Effector CD4-positive, alpha-beta T cell (primary cell): ENCODE measurements at places on chromosomes 3 and 15.

DNA sequence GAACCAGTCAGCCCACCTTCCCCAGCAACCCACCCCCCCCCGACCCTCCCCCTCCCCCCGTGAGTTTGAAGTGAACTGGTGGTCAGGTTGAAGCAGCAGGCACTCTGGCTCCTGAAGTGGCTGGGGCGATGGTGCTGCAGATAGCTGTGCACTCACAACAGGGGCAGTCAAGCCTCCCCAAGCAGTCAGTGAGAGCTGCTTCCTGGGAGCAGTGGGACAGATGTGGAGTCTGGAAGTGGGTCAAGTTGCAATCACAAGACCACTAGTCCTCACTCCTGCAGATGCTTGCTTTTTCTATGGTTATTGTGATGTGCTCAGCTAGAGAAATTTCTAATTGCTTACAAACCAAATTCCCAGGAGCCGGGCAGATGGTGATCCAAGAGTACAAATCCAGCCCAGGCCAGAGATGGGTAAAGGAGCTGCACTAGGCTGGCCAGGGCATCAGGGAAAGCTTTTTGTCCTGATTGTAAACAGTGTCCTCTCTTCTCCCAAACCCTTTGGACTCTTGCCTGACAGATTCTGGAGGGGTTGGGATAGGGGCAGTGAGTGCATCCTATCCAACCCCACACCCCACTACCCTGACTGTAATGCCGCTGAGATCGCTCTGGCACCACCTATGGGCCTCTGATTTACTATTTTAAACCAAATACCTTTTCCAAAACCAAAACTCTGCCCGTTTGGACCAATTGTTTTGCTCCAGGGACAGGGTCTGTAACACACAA, 9.8 kb upstream of the CLPX start:
- no peak for DNase-seq

DNA sequence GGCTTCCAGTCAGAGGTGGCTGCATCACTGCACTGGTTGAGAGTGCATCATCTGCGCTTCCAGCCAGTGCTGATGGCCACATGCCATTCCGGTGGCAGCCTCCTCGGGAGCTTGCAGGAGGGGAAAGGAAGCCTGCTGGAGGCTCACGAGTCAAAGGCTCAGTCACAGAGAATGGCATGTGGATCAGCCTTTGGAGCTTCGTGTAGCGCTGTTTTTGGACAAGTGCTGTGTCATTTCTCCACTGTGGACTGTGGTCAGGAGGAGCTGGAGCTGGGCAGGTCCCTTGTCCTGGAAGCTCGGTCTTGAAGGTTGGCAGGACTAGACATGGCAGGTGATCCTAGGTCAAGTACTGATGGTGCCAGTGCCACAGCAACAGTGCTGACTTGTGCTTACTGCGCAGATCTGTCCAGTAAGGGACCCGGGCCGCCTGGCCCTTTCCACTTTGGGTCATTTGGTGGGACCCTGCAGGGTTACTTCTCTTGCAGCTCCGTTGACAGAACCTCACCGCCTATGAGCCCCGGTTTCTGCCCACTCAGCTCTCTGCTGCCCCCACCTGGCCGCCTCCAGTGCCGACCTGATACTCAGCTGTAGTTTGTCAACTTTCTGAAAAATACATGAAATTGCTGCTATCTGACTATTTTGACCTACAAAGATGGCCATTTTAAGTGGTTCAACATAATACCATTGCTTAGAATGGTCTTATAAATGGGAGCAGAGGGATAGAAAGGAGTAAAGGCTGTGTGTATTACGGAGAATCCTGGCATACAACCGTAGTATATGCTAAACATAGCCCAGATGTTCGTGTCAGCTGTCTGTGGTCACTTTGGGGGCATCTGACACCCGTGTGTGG, 27.6 kb upstream of the TRPM1 start:
- DNase-seq = peak; percentile 64

DNA sequence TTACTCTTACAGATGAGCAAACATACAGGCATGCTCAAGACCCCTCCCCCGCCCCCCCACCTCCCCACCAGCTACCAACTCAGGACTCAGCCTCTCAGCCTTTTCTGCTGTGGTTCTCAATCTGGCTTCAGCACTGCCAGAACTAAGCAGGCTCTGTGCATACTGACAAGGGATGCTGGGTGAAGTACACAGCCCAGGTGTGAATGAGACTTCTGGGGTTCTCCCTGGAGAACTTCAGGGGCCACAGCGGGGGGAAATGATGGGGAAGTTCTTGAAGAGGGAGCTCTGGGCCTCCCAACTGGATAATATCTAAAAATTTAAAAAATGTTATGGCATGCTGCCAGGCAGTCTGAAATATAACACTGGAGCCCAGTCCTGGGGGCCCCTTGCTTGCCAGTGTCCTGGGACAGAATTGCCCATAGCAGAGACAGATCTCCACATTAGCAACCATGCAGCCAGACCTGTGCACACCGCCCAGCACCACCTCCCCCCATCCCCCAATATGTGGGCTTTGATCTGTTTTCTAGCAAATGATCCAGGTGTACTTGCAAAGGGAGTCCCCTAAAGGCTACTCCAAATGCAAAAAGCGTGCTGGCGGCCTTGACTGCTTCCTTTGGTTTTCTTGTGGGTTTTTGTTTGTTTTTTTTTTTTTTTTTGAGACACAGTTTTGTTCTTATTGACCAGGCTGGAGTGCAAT, 41.4 kb downstream of the PGPEP1L start:
- no peak for DNase-seq

DNA sequence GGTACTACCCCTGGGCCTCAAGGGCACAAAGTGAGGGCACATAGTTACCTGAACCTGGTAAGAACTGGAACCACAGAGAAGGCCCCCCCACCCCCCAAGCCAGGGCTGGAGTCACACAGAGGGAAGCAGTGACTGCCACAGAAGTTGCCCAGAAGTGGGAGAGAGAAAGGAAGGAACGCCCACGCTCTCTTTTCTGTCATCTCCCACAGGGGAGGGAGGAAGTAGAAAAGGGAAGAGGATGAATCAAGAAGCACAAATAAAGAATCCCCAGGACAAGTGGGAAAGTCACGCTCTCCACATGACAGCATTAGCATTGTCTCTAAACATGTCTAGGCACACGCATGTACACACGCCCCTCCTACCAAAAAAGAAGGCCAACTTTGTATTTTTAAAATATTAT, 114.7 kb upstream of the FRMD4B start:
- DNase-seq = no peak

GRCh38 chr15:91264651-91265351, 164.7 kb downstream of the SV2B start:
- DNase-seq = no peak

- no peak for DNase-seq
These were observed 123.9 kb downstream of the RAB11A start for GRCh38 chr15:65993236-65993635.

DNA sequence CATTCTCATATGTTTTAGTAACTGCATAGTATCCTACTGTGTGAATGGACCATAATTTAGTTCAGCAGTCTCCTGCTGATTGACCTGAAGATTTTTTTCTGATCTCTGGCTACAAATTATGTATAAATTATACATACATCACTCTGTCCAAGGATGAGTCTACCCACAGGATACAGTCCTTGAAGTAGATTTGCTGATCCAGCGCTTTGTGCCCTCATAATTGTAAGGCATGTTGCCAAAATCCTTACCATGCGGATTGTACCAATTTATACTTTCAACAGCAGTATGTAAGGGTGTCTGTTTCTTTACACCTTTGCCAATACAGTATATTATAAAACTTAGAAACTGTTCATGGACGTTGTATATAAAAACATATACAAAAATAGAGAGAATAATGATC, 46.5 kb downstream of the ACAA1 start:
- DNase-seq = no peak

GRCh38 chr3:24242012-24242698, 252.5 kb downstream of the THRB start:
- no peak for DNase-seq

DNA sequence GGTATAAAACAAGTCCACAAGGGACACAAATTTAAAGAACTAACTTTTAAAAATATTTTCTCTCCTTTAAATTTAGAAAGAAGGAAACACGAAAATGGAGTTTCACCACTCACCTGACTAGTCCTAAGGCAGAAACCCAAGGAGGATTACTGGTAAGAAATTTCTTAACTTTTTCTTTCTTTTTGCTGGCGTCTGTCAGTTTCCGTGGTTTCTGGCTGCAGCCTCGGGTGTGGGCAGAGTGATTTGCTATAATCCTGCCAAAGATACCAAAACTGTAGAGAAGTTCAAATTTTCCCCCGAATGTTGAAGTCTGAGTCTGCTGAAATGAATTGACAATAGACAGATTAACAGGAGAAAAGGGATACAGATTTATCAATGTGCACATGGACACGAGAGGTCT, 843.6 kb upstream of the ALCAM start:
- no peak for DNase-seq

- no peak for DNase-seq
These were observed 13.8 kb downstream of the TATDN2 start for GRCh38 chr3:10262027-10262426.

- DNase-seq = no peak
These were observed 26.9 kb upstream of the LCTL start for GRCh38 chr15:66592505-66593218.

GRCh38 chr3:157384491-157384890, 52.2 kb upstream of the PTX3 start:
- no peak for DNase-seq

GRCh38 chr3:60226912-60227311, 1024.3 kb downstream of the FHIT start:
- no peak for DNase-seq

GRCh38 chr3:22091329-22091728, 340.3 kb upstream of the ZNF385D start:
- no peak for DNase-seq

DNA sequence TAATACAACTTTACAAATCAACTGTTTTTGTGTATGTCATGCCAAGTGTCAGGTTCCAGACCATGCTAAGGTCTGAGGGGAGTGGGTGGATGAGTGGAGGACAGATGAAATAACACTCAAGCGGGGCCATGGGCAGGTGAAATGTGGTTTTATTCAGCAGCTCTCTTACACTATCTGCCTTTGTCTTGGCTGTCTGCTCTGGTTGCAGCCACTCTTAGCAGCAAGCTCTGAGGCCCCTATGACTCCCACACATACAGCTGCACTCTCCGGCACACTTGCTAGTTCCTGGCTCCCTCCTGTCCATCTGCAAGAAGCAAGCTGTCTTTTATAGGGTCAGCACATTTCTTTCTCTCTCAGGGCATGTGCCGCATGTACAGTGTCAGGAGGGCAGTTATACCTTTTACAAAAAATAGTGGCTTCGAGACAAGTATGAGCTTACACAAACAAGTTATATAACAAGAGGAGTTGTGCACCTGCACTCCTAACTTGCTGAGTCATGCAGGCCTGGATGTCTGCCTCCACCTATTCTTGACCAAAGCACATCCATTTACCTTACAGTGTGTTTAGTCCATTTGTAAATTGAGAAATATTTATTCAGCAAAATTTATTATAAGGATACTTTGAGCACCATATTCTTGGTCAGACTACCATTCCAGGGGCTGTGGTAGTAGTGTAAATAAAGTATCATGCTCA, 683.7 kb upstream of the CBLB start:
- no peak for DNase-seq

DNA sequence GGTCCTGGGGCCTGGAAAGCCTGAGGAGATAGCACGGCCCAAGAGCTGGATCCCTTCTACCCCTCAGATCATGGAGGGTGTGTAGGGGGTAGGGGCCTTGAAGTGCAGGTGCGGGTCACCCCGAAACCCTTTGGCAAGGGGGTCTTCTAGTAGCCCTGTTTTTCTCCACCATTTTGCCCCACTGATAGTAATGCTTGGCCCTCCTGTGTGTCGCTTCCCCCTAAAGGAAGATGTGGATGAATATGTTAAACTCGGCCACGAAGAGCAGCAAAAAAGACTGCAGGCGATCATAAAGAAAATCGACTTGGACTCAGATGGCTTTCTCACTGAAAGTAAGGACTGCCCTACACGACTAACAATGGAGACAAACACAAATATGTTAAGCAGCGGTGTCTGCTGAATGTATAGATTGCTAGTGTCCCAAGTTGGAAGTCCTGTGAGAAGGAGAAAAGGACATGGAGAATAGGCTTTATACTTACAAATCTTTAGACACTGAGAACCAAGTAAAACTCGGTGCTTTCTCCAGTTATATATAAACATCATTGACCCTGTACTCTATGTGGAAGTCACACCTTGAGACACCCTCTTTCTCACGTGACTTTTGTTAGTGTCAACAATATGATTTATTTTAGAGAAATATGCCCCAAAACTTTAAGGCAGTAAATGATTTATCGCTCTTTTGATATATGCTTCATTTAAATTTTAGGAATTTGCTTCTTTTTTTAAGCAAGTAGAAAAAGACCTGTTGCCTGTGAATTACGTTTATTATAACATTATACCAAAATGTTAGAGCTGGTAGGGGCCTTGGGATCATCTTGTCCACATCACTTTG, 802 bp downstream of the RCN2 start:
- no peak for DNase-seq

DNA sequence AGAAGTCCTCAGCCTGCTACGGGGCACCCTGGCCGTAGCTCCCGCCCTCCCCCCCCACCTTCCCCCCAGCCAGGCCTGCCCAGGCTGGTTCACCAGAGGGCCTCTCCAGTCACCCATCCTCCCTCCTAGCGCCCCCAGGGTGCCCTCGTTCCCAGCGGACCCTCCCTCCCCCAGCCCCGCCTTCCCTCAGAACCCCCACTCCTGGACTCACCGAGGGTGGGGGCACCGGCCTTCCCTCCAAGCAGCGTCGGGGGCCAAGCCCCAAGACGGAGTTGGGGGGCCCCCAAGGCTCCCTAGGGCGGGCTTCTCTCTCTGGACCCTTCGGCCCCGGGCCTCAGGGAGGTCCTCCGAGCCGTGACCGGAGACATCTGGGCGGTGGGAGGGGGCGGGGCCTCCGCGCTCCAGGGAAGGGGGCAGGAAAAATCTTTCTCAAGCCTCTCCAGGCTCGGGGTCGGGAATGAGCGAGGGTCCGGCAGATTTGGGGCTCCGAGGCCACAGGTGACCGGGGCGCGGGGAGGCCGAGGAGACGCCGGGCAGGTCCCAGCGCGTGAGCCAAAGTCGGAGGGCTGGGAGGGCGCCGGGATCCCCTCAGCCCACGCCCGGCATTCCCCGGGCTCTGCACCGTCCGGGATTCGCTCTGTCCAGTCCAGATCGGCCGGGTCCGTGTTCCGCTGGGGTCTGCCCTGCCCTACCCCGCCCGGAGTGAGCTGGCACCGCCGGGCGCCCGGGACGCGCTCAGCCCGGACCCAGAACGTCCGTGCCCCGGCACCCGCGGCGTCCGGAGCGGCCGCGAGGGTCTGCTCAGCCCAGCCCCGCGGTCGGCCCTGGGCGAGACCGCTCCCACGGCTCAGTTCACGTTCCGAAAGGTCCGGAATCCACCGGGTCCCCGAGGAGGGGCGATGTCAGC, 999 bp downstream of the INSYN1 start:
- DNase-seq = no peak

DNA sequence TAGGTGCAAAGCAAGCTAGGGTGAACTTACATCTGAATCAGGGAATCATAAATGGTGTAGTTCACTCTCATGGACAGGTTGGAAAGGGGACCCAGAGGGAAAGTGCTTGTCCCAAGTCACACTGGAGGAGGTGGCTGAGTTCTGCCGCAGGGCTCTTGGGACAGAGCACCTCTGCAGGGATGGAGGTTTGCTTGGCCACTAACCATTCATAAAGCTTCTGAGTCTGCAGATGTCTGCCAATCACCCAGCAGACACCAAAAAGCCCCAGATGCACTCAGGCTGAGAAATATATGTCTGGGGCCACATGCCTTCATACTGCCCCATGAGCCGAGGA, 17.9 kb upstream of the RTP2 start:
- no peak for DNase-seq

GRCh38 chr15:55389264-55389607, 18.9 kb downstream of the CCPG1 start:
- no peak for DNase-seq

GRCh38 chr3:59069838-59070237, 20.0 kb upstream of the CFAP20DC start:
- DNase-seq = no peak

GRCh38 chr3:148588291-148588690, 109.4 kb upstream of the AGTR1 start:
- DNase-seq = no peak
